Stimulated activated CD8-positive, alpha-beta memory T cell treated with anti-CD3 and anti-CD28 coated beads, Interleukin-4, amount 100 ng/mL, for 48 hours (primary cell): ENCODE measurements at places on chromosomes 16 and 17.

- DNase-seq, result no peak
Measured at GRCh38 chr17:14057591-14057990, 11.7 kb upstream of the COX10 start.

DNA sequence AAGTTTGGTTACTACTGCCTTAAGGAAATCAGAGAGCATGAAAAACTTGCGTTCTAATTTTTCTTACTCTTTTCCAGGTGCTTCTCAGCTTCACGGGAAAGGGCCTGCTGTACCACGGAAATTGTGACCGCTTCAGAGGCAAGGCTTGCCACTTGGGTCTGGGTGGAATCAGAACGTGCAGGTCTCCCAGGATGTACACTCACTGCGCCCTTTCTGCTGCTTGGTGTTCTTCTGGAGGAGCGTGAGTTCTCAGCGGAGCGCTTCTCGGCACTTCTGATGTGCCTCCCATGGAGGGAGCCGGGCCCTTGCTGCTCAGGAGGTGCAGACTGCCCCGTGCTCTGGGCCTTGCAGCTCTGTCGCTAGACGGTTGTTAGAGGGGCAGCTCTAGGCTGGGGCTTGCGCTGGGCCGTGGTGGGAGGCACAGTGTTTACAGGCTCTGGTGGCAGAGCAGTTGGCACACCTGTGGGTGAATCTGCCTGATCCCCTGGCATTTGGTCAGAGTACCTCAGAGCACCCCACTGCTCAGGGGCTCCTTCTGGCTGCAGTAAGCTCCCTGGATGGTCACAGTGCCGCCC, 32.8 kb downstream of the UBN1 start:
- DNase-seq, result no peak

DNA sequence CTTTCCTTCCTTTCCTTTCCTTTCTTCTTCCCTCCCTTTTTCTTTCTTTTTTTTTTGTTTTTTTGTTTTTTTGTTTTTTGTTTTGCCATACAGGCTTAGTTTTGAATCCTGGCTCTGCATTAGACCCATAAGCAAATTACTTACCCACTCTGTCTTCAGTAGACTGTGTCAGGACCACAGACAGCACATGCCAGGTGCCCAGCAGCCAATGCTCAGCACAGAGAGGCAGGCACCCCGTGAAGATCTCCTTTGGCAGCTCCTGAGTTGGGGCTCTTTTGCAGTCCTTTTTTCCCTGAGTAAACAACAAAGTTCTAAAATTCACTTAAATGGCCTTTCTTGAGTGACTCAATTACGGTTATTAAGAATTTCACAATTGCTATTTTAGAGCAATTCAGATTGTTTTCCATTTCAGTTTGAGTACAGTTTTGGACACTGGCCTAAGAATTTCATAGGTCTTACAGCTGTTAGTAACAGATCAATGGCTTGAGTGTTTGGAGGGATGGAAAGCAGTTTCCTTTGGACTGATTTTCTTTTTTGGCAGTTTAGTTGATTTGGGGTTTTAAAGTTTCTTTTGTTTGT, 26.2 kb upstream of the SLC5A11 start:
- DNase-seq, result no peak

DNA sequence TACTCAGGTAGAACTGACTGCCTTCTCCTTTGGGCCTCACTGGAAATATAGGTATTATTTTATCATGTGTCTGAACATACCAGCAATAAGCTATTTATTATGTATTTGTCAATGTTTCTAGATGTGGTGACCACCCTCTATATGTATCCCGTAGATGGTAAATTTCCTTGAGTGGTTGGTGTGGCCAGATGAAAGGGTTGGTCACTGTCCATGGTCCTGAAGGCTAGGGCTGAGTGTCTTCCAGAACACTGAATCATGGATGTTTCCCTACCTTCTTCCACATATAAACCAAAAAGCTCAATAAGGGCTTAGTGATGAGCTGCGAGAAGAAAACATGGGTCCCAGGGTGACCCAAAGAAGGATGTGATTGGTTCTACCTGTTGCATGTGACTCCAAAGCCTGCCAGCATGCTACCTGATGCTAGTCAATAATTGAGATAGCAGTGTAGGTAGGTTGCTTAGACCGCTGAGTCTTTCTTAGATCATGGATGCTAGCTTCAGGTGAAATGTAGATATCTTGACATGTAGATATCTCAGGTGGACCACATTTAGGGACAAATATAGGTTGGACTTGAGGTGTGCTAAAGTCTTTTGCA, 150.3 kb downstream of the ASIC2 start:
- peak; percentile 30 for DNase-seq

DNA sequence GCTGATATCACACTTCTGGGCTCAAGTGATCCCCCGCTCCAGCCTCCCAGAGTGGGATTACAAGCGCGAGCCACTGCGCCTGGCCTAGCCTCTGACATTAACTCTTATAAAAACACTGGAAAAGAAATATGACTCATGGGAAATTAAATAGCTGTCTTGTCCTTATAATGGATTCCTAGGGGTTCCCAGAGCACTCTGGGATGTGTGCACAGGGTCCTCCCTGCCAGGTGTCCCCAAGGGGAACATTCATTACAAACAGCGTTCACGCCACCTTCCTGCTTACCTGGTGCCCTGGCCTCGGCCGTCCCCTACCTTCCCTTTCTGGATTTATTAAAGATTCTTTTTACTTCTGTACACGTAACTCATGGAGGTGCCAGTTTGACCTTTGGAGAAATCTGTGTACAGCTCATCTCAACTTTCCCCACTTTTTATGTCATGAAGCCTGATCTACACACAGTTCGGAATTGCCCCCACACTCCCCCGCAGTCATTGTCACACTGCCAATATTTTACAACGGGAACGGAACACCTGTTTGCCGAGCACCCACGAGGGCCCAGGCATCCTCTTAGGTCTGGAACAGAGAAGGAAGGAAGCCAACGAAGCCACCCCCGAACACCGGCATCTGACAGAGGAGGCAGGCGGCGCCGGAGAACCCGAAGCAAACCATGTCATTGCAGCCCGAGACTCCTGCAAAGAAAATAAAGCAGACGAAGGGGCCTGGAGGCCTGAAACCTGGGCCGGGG, 39.7 kb upstream of the MEAK7 start:
- DNase-seq, result peak; percentile 50

DNA sequence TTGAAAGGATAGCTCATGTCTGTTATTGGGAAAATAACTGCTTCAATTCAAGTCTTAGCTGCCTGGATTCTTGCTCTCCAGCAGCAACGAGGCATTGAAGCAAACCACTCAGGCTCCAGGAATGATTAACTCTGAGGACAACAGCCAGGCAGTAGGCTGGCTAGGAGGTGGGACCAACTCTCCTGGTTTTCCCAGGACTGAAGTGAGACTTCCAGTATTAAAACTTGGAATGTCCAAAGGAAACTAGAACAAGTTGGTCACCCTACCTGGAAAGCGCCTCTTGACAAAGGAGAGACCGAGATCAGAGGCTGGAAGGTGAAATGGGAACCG, 100.7 kb downstream of the SALL1 start:
- DNase-seq, result no peak

- no peak for DNase-seq
Measured at GRCh38 chr16:72639494-72639893, 408.4 kb downstream of the ZFHX3 start.

- DNase-seq, result no peak
Measured at GRCh38 chr17:75849279-75849646, 5.1 kb upstream of the UNC13D start.

DNA sequence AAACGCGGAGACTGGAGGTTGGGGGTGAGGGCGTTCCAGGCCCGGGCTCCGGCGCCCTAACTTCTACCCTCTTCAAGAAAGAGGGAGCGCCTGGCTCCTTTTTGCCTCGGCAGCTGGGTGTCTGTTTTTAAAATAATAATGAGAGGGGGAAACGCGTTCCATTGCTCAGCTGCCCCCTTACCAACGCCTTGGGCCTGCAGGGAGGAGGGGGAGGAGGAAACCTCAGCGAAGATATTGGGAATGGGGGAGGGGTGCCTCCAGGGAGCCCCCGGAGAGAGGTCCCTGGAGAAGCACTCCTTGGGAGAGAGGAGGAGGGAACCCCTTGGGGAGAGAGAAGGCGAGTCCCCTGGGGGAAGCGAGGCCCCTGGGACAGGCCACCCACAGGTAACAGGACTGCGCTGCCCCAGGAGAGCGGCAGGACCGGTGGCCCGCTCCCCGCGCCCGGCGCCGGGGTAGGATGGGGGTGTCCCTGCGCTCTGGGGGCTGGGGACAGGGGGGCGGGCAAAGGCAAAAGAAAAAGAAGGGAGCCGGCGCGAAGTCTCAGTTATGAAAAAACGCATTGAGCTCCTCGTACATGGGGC, 2.7 kb downstream of the NEUROD2 start:
- no peak for DNase-seq

GRCh38 chr17:80832888-80833583, 158.6 kb upstream of the CHMP6 start:
- peak; percentile 86 for DNase-seq

DNA sequence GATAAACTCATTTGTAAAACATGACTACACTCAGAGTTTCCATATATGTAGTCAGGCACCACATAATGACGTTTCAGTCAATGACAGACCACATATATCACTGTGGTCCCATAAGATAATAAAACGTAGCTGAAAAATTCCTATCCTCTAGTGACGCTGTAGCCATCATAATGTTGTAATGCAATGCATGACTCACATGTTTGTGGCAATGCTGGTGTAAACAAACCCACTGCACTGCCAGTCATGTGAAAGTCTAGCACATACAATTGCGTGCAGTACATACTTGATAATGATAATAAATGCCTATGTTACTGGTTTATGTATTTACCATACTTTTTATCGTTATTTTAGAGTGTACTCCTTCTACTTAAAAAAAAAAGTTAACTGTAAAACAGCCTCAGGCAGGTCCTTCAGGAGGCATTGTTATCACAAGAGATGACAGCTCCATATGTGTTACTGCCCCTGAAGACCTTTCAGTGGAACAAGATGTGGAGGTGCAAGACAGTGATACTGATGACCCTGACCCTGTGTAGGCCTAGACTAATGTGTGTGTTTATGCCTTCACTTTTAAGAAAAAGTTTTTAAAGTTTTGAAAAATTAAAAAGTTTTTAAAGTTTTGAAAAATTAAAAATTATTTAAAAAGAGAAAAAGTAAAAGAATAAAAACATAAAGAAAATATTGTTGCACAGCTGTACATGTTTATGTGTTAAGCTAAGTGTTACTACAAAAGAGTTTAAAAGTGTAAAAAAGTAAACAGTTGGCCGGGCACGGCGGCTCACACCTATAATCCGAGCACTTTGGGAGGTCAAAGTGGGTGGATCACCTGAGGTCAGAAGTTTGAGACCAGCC, 9.0 kb downstream of the STAT5B start:
- DNase-seq, result peak; percentile 50

DNA sequence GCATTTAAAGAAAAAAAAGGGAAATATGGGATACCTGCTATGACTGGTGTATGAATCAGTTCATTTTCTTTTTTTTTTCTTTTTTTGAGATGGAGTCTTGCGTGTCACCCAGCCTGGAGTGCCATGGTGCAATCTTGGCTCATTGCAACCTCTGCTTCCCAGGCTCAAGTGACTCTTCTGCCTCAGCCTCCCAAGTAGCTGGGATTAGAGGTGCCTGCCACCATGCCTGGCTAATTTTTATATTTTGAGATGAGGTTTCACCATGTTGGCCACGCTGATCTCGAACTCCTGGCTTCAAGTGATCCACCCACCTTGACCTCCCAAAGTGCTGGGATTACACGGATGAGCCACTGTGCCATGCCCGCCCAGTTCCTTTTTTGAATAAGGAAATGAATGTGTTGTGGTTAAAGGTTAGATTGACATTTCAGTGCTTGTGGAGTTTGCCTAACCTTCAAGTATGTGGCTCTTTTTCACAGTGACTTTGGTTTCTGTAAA, 7.7 kb downstream of the HAPSTR1 start:
- DNase-seq, result peak; percentile 55

DNA sequence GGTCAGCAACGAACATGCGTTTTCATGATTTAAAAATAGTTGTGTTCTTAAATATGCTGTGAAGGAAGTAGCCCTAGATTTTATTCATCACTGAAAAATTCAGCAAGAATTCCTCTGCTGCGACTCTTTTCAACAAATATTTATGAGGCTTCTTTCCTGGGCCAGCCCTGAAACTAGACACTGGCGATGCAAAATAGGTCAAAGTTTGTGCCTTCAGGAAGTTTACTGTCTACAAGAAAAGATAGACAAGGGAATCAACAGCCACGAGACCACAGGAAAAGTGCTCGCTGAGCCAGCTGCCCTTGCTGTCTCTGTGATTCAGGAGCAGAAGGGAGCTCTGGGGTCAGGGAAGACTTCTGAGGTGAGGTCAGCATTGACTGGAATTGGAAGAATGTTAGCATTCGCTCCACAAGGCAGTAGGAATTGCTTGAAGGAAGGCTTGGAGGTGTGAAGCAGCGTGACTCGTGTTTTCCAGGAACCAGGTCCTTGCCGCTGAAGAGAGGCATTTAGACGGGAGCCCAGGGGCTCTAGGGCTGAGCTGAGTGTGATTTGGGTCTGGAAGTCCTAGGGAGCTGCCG, 1.9 kb upstream of the RPL26 start:
- no peak for DNase-seq

DNA sequence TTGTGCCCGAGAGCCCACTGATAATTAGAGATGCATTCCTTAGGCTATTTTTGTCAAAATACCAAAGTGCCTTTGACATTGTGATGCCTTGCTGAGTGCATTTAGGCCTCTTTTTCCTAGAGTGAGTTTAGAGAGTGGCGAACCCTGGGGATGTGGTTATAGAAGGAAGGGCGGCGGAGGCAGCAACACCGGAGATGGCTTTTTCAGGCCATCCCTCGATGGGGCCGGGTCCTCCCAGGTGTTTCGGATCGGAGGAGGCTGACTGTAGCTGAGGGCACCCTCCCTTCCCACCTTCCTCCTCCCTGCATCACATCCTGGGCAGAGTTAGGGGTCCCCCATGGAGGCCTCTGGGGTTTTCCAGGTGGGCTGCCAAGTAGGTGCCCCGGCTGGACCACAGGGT, 6.6 kb upstream of the SNAI3 start:
- DNase-seq, result no peak

- peak; percentile 48 for DNase-seq
Measured at GRCh38 chr16:6682142-6682811, 650.4 kb upstream of the RBFOX1 start.

GRCh38 chr17:29742210-29742513, 119.5 kb upstream of the CORO6 start:
- DNase-seq, result no peak

DNA sequence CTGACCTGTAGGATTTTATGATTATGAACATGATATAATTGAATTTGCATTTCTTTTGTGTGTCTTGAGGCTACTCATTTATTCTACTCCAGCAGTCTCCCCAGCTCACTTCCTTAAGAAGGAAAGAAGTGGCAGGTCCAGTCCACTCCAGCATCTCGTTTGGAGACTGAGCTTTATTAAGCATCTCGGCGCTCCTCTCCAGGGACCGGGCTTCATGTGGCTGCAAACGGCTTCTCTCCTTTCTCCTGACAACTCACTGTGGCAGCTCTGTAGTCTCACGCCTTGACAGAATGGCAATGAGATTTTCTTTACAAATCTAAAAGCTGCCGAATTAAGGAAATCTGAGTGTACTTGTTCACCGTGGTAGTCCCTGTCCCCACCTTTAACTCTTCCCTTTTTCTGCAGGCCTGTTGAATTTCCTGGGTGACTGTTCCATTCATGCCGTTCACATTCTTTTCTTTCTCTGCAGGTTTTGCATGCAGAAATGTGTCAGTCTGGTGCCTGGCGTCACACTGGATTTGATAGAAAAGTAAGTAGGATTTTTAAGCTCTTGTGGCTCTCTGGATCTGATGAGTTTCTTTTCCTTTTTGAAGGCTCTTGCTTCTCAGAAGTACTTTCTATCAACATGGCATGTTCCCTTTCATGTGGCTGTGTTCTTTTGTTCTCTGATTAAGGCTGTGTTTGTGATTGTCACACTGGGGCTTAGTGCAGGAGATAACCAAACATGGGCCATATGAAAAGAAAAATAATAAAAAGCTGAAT, 200.5 kb upstream of the CHMP6 start:
- DNase-seq, result no peak

GRCh38 chr17:17738901-17739300, 57.6 kb downstream of the RAI1 start:
- DNase-seq, result no peak
